Activated naive CD8-positive, alpha-beta T cell treated with anti-CD3 and anti-CD28 coated beads for 36 hours (primary cell): ENCODE measurements at places on chromosomes 5 and 9.

DNA sequence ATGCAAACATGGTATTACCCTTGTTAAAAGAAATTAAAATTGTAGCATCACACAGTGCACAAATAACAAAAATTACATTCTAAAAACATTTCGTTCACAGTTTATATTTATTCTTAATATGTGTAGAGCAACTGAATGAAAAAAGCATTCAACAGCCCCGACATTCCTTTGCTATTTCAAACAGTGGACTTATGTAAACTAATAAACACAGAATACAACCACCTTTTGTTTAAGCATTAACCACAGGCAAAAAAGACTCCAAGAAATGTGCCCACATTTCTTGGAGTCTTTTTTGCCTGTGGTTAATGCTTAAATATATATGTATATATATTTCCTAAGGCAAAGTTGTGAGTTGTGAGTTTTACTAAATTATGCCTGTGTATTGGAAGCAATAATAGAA lies 532.5 kb upstream of the DAP start:
- DNase-seq, result no peak

DNA sequence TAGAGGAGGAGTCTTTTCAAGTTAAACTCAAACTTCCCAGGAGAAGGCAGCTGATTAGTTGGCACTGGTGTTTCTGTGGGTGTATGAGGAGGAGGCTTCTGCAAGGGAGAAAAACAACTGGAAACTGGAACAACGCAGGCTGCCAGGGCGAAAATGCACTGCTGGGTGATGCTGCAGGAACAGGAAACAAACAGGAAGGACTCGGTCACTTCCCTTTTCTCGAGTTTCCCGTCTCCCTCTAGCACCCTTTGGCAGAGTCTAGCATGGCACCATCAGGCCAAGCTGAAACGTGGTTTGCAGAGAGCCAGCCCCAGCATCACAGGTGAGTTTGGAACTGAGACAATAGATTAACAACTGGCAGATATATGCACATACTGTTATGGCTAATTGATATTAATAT lies 77.5 kb upstream of the CAST start:
- DNase-seq, result no peak

DNA sequence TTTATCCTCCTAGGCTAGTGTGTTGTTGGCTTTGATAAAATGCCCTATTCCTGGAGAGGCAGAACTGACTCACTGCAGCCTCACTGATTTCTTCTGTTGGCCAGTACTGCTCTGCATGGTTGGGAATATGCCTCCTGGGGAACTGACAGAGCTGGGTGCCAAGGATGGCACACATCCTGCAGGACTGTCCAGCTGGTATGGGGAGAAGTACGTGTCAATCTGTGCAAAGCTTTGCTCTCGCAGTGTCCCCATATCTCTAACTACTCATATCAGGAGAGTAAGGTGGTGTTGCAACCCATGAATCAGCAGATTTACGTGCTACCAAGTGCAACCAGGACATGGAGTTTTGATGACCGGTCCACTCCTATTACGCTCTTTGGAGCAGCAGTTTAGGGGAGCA lies 74.7 kb downstream of the TEK start:
- no peak for DNase-seq

GRCh38 chr9:119873877-119874276 lies 504.6 kb upstream of the BRINP1 start:
- no peak for DNase-seq

GRCh38 chr5:133265257-133265656 lies 213.4 kb downstream of the HSPA4 start:
- no peak for DNase-seq

- DNase-seq, result no peak
Measured at GRCh38 chr5:166803058-166803457, 1488.4 kb upstream of the WWC1 start.

GRCh38 chr9:113468716-113469448 lies 5.4 kb downstream of the RGS3 start:
- no peak for DNase-seq
